ENCODE measurements at places on chromosomes 1 and 21.

- DNase-seq = no peak
Observed at GRCh38 chr1:207049974-207050391, 1.0 kb downstream of the YOD1 start.

GRCh38 chr1:149936170-149936991, at the start of gene MTMR11:
TSS of gene MTMR11 (minus strand) at chr1:149936879. CDS start at chr1:149936647, 232 bp downstream.
- no peak for DNase-seq

DNA sequence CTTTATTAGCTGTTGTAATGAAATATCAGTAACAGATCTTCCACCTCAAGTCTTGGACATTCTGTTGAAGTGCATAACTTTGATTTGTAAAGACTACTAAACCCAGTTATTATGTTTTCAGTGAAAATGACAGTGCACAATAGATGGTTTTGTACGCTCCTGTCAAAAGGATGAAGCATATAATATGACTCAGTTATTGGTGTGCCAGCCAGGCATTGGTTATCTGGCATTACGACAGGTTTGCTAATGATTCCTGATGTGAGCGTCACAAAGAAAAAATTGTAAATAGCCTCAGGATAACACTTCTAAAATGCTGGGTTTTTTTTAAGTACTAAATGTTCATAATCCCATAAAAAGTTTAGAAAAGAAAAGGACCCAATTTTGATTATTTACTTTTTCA, 147.9 kb downstream of the MAGI3 start:
- DNase-seq = no peak

DNA sequence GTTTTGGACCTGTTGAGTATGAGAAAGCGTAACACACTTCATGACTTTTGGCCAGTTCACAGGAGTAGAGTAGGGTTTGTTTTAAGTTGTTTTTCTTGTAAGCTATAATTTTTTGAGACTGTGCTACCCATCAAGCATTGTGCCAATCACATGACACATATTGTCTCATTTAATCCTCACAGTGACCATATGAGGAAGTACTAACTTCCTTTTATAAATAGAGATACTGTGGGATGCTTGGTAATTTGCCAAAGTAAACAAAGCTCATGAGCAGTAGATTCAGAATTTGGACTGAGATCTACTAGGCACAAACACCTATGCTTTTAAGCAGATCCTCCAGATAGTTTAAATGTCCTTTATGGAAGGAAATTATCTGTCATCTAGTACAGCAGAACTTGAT, 178.3 kb downstream of the CACNA1E start:
- DNase-seq = no peak

- DNase-seq = no peak
Observed at GRCh38 chr1:27366113-27366410, 699 bp downstream of the MAP3K6 start.
